ENCODE measurements at places on chromosomes 7 and 10. TPM values are rescaled to one million over a fixed set of nuclear protein-coding genes. Genes with fewer than 3 reads are reported as not detected.

The CUBN gene
- total RNA-seq = 4.2 TPM

The BMPER gene
- total RNA-seq = not detected

The ERV3-1 gene
- total RNA-seq = 30.7 TPM

The C10orf95 gene
- 0.83 TPM for total RNA-seq

DNA sequence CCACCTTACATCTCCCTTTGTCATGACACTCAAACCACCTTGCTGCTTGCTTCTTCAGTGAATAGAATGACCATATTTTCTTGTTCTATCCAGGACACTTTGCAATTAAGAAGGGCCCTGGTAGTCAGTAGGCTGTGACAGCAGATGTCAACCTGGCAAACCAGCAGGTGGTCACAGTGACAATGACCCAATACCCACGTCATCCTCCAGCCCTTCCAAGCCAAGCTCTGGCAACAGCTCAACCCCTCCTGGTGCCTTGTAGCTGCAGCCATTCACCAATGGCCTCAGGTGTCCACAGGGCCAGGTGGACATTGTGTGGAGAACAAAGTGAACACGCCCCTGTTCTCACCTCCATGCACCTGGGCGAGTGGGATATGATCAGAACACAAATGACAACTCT, 87.6 kb upstream of the MACROH2A2 start:
- H3K4me1 ChIP-seq = peaks cover 15% of the 10 kb centered on the region
- no peak for DNase-seq
- no peak overlapping the region for H3K27ac ChIP-seq

GRCh38 chr10:94194256-94194655, 168.5 kb downstream of the NOC3L start:
- H3K4me3 ChIP-seq = no peak overlapping the region
- H3K4me1 ChIP-seq = no peaks in the 10 kb centered on the region
- H3K27me3 ChIP-seq = no peaks in the 10 kb centered on the region

DNA sequence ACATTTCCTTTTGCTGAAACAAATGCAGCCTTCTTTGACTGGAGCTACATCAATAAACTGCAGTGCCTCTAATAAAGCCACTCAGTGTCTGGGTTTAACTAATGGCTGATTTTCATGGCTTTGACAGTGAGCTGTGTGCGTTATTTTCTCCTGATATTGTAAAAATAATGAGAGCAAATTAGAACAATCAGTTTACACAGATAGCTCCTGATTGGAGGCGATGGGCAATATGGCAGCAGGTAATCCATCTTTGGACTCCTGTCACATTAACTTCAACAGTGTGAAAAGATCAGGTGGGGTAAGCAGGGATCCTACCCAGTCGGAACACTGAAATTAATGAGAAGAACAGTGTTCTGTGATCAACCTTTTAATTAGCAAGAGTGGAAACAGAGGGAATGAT, 100.7 kb downstream of the POLL start:
- no peak overlapping the region for H3K27ac ChIP-seq
- no peaks in the 10 kb centered on the region for H3K27me3 ChIP-seq
- no peaks in the 10 kb centered on the region for H3K4me1 ChIP-seq
- H3K36me3 ChIP-seq = no peaks in the 10 kb centered on the region
- H3K4me3 ChIP-seq = no peak overlapping the region

GRCh38 chr7:5426226-5426475, 2.5 kb upstream of the TNRC18 start:
- H3K27ac ChIP-seq = no peak overlapping the region
- no peaks in the 10 kb centered on the region for H3K36me3 ChIP-seq
- H3K4me1 ChIP-seq = peaks cover 82% of the 10 kb centered on the region

All from B cell (primary cell).